ENCODE measurements at places on chromosomes 12 and 14. TPM values are rescaled to one million over a fixed set of nuclear protein-coding genes. Genes with fewer than 3 reads are reported as not detected.

- no peaks in the 10 kb centered on the region for H3K4me1 ChIP-seq
- DNase-seq, result no peak
- H3K36me3 ChIP-seq, result no peaks in the 10 kb centered on the region
- H3K4me3 ChIP-seq, result no peak overlapping the region
- H3K27me3 ChIP-seq, result no peaks in the 10 kb centered on the region
Observed at GRCh38 chr12:120076651-120077050, 39.9 kb downstream of the RAB35 start.

DNA sequence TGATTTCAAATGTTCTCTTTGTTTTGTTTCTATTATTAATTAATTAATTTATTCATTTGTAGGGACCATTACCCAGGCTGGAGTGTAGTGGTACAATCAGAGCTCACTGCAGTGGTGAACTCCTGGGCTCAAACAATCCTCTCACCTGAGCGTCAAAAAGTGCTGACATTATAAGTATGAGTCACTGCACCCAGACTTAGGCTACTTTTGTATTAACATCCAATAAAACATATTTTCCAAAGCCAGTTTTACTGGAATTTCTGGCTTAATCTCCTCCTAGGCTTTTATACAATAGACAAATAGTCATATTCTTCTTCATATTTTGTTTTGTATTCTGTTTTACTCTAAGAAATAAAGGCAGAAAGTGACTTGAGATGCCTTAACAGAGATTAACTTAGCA lies 749.6 kb downstream of the SLC16A7 start:
- no peak overlapping the region for H3K4me3 ChIP-seq
- no peaks in the 10 kb centered on the region for H3K36me3 ChIP-seq
- H3K27ac ChIP-seq, result no peak overlapping the region

- no peak overlapping the region for H3K27ac ChIP-seq
- H3K36me3 ChIP-seq, result no peaks in the 10 kb centered on the region
- no peaks in the 10 kb centered on the region for H3K4me1 ChIP-seq
- DNase-seq, result no peak
- no peaks in the 10 kb centered on the region for H3K27me3 ChIP-seq
- no peak overlapping the region for H3K4me3 ChIP-seq
Observed at GRCh38 chr12:97182769-97183168, 275.7 kb downstream of the NEDD1 start.

DNA sequence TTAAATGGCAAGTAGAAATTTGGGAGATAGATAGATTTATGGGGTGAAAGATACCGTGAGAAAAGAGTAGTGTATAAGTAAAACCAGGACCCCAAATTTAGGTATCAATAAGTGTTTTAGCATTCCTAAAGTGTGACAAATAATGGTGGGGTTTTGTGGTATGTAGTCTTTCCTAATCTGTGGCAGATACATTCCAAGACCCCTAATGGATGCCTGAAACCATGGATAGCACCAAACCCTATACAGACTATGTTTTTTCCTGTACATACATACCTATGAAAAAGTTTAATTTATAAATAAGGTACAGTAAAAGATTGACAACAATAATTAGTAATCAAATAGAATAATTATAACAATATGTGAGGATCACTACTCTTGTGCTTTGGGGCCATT lies 14.4 kb upstream of the TCP11L2 start:
- no peak for DNase-seq
- no peaks in the 10 kb centered on the region for H3K27me3 ChIP-seq
- no peak overlapping the region for H3K27ac ChIP-seq
- H3K4me1 ChIP-seq, result no peaks in the 10 kb centered on the region
- no peaks in the 10 kb centered on the region for H3K36me3 ChIP-seq
- no peak overlapping the region for H3K4me3 ChIP-seq

Gene TSPAN11
- 8.2 TPM for total RNA-seq

Gene DTX1
- total RNA-seq, result 1.3 TPM

GRCh38 chr14:89502966-89503365 lies 85.9 kb upstream of the FOXN3 start:
- no peak overlapping the region for H3K27ac ChIP-seq
- no peaks in the 10 kb centered on the region for H3K27me3 ChIP-seq
- H3K4me3 ChIP-seq, result no peak overlapping the region
- no peaks in the 10 kb centered on the region for H3K4me1 ChIP-seq
- no peaks in the 10 kb centered on the region for H3K36me3 ChIP-seq
- DNase-seq, result no peak

DNA sequence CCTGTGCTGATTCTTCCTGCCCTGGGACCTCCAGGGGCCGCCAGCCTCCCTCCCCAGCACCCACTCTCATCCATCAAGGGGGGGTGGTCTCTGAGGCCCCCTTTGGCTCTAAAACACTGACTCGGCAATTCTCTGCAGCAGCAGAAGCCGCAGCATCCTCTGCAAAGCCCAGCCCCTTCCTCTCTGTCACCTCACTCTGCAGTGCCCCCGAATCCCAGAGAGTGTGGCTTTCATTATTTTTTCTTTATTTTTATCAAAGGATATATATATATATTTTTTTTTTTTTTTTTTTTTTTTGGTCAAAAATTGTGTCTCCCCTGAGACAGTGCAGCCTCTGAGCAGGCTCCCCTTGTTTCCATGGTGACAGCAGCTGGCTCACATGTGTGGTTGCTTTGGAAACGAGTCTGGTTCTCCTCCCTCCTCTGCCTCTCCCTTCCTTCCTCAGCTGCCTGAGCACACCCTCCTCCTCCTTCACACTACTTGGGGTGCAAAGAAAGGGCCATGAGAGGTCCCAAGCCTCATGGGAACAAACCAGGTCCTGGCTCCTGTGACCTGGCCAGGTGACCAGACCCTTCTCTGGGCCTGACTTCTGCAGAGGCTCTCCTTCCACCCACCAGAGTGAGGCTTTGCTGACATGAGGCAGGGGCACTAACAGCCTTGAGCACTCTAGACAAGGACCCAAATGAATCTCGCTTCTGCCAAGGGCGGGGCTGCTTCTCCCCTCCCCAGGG lies 100.5 kb downstream of the LRRC74A start:
- H3K4me1 ChIP-seq, result no peaks in the 10 kb centered on the region
- DNase-seq, result no peak
- H3K36me3 ChIP-seq, result no peaks in the 10 kb centered on the region
- H3K27ac ChIP-seq, result no peak overlapping the region

DNA sequence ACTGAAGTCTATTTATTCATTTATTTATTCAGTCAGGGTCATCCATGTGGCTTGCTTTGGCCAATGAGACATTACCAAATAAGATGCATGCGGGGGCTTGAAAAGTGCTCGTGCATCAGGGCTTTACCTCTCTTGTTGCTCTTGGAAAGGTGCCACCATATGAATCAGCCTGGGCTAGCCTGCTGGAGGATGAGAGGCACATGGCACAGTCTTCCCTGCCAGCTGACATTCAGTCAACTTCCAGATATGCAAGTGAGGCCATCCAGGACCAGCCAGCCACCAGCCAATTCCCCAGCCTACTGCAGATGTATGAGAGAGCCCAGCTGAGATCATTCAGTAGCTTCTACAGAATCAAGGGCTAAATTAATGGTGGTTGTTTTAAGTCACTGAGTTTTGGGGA lies 105.2 kb upstream of the RPH3A start:
- no peaks in the 10 kb centered on the region for H3K4me1 ChIP-seq
- H3K27me3 ChIP-seq, result no peaks in the 10 kb centered on the region
- no peak for DNase-seq

DNA sequence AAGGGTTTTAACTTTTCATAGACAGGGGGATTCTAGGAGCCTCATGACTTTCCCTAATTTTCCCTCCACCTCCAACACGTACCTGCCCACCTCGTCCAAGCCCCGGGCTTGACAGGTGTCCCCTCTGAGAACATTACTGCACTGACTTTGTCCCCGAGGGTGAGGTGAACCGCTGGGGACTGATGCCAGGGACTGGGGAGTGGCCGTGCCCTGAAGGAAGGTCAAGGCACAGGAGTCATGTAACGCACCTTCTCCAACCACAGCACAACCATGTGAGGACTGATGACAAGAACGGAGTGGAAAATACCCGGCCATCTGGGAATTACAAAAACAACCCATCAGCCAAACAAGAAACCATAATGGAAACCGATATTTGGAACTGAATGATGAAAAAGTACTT lies 214.7 kb upstream of the C14orf180 start:
- no peaks in the 10 kb centered on the region for H3K27me3 ChIP-seq
- H3K4me3 ChIP-seq, result no peak overlapping the region
